Body of pancreas (tissue), 4 donors: ENCODE measurements at places on chromosomes 12 and 14.

DNA sequence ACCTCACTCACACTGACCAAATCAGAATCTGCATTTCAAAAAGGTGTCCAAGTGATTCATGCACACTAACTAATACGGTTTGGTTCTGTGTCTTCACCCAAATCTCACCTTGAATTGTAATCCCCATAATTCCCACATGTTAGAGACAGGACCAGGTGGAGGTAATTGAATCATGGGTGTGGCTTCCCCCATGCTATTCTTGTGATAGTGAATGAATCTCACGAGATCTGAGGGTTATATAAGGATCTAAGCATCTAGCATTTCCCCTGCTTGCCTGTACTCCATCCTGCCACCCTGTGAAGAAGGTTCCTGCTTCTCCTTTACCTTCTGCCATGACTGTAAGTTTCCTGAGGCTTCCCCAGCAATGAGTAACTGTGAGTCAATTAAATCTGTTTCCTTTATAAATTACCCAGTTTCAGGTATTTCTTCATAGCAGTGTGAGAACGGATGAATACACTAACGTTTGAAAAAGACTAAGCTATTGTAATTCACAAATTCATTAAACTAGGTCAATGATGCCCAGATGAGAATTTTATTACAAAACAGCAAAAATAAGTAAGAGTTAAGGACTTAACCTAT lies 759.1 kb downstream of the GALC start:
- DNase-seq = no peak
- no peak overlapping the region for H3K27ac ChIP-seq
- no peaks in the 10 kb centered on the region for H3K4me1 ChIP-seq
- no peaks in the 10 kb centered on the region for H3K27me3 ChIP-seq
- H3K4me3 ChIP-seq = no peak overlapping the region

DNA sequence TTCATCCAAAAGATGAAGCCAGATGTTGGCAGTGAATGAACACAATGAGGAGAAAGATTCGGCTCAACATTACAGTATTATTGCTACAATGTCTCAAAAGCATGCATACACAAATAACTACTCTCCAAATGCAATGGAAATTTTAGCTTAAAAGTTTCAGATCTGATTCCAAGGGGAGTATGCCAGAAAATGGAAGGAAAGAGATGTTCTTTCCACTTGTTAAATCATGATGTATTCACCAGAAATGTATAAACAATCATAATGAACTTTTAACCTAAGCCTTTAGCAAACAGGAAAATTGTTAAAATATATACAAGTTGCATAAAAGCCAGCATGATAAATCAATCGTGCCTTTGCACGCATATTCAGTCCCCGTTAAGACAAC lies 62.1 kb downstream of the SH2B3 start:
- no peak overlapping the region for H3K4me3 ChIP-seq
- H3K27ac ChIP-seq = no peak overlapping the region
- H3K36me3 ChIP-seq = peaks cover 10% of the 10 kb centered on the region
- H3K27me3 ChIP-seq = no peaks in the 10 kb centered on the region
- DNase-seq = no peak
- peaks cover 10% of the 10 kb centered on the region for H3K4me1 ChIP-seq

- no peaks in the 10 kb centered on the region for H3K36me3 ChIP-seq
- no peaks in the 10 kb centered on the region for H3K4me1 ChIP-seq
- no peak overlapping the region for H3K27ac ChIP-seq
- no peak for DNase-seq
Measured at GRCh38 chr14:101083564-101084435, 180.3 kb upstream of the RTL1 start.

DNA sequence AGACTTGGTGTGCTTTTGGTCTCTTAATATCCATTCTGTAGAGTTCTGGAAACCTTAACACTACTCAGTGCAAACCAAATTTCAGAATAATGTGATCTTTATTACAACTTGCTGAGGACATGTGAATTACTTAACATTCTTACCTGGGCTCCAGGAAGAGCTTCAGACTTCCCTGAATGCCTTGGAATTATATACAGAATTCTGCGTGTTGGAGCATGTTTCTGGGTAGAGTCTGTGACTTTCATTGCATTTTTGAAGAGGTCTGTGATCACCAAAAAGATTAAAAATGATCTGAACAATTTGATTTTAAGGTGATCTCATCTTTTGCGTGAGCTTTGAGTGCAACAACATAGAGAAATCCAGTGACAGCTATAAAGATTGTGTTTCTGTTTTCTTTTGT lies 35.4 kb downstream of the ZDHHC17 start:
- no peaks in the 10 kb centered on the region for H3K27me3 ChIP-seq
- H3K27ac ChIP-seq = no peak overlapping the region
- no peak overlapping the region for H3K4me3 ChIP-seq
- H3K4me1 ChIP-seq = no peaks in the 10 kb centered on the region
- no peaks in the 10 kb centered on the region for H3K36me3 ChIP-seq

DNA sequence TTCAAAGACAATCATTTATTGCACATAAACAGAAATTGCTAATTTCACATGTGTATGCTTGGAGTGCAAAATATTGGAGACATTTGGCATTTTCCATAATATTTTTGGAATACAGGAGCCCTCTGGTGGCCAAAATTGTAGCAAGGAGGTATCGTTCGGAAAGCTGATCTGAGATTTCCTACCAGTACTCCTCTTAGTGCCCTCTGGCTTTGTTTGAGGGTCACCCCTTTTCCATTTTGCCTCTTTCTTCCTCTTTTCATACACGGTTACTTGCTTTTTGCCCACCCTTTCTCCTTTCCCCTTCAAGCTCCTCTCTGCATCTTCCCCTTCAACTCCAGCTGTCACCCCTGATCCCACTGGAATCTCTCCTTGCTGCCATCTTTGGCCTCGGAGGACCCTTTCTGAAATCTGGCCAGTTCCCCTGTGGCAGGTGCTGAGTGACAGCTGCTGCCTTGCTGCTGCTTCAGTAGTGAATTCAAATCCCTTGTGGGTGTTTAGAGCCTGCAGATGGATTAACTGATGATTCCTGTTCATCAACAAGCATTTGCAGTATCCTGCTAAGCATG lies 164.6 kb upstream of the PARP11 start:
- H3K27ac ChIP-seq = no peak overlapping the region
- no peaks in the 10 kb centered on the region for H3K27me3 ChIP-seq
- peaks cover 11% of the 10 kb centered on the region for H3K4me1 ChIP-seq

- H3K4me3 ChIP-seq = no peak overlapping the region
- no peak overlapping the region for H3K27ac ChIP-seq
- H3K4me1 ChIP-seq = peaks cover 5% of the 10 kb centered on the region
- no peaks in the 10 kb centered on the region for H3K36me3 ChIP-seq
- no peaks in the 10 kb centered on the region for H3K27me3 ChIP-seq
Measured at GRCh38 chr12:119113496-119113986, 65.2 kb upstream of the HSPB8 start.

GRCh38 chr12:124828264-124829007 lies 35.2 kb downstream of the SCARB1 start:
- DNase-seq = peak; percentile 79
- peak overlapping the region; percentile 24 for H3K27ac ChIP-seq
- H3K27me3 ChIP-seq = no peaks in the 10 kb centered on the region
- peaks cover 14% of the 10 kb centered on the region for H3K4me1 ChIP-seq
- no peaks in the 10 kb centered on the region for H3K36me3 ChIP-seq
- no peak overlapping the region for H3K4me3 ChIP-seq

DNA sequence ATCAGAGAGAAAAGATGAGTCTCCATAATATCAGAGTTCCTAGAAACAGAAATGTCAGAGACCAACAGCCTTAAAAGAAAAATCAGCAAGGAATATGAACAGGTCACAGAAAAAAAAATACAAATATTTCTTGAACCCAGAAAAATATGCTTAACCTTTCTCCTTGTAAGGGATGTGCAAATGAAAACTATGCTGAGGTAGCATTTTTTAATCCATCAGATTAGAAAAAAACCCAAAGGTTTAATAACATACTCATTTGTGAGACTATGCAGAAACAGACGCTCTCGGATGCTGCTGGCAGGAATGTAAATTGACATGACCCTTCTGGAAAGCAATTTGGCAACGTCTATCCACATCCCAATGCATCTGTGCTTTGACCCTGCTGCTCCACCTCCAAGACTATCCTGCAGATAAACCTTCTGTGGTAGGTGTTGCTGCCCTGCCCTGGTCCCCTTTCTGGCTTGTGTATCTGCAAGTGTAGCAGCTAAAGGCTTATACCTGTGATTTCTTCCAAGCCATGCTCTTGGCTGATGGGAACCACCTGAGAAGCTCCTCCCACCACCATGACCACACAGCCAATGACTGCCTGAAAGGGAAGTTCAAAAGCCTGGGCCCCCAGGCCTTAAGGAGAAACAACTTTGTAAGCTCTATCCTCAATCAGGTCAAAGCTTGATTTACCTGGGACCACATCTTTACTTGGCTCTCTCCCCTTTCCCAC lies 49.4 kb downstream of the LTBP2 start:
- no peaks in the 10 kb centered on the region for H3K36me3 ChIP-seq
- H3K27me3 ChIP-seq = no peaks in the 10 kb centered on the region
- no peak overlapping the region for H3K27ac ChIP-seq
- no peak overlapping the region for H3K4me3 ChIP-seq

- no peaks in the 10 kb centered on the region for H3K36me3 ChIP-seq
- H3K4me1 ChIP-seq = no peaks in the 10 kb centered on the region
- no peaks in the 10 kb centered on the region for H3K27me3 ChIP-seq
- H3K4me3 ChIP-seq = no peak overlapping the region
- H3K27ac ChIP-seq = no peak overlapping the region
Measured at GRCh38 chr12:124279846-124280360, 15.0 kb upstream of the RFLNA start.

DNA sequence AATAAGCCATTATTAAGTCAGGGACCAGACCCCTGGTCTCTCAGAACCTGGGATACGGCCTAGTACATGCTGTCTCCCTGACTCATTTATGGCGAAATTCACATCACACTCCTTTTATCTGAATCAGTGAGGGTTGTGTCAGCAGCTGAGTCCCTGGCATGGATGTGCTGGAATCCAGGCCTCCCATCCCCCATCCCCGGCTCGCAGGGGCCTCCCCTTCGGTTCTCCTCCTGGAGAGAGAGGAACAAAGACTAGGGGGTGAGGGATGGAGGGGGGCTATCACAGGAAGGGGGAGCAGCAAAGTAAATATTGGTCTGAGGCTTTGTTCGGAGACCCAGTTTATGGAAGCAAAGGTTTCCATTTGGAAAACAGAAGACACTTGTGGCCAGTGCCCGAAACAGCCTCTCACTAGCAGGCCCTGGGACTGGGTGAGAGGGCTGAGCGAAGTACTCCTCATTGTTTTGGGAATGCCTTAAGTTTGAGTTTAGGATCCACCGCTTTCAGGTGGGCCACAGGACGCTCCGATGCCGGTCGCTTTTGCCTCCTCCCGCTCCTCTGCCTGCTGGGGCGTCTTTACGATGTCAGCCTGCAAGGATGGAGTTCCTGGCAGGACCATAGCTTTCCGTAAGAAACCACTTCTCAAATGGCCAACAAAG lies 145.0 kb downstream of the PRKCH start:
- no peak overlapping the region for H3K27ac ChIP-seq
- no peak for DNase-seq
- H3K27me3 ChIP-seq = no peaks in the 10 kb centered on the region
- no peaks in the 10 kb centered on the region for H3K36me3 ChIP-seq

DNA sequence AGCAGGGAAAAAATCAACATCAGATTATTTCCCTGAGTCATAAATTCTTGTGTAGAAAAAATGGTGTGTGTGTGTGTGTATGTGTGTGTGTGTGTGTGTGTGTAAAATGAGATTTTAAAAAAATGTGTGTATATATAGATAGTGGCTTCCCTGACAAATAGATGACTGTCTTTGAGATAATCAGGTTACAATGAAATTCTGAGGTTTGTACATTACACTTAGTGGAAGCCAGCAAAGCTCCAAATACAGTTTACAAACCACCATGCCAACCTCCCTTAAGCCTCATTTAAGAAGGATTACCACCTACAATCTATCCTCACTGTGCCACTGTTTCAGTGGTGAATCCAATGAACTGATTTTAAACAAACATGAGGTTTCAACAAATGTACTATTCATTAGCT lies 93.8 kb downstream of the MED13L start:
- H3K36me3 ChIP-seq = no peaks in the 10 kb centered on the region
- H3K27ac ChIP-seq = no peak overlapping the region
- H3K4me3 ChIP-seq = no peak overlapping the region
- DNase-seq = no peak
- peaks cover 16% of the 10 kb centered on the region for H3K4me1 ChIP-seq

DNA sequence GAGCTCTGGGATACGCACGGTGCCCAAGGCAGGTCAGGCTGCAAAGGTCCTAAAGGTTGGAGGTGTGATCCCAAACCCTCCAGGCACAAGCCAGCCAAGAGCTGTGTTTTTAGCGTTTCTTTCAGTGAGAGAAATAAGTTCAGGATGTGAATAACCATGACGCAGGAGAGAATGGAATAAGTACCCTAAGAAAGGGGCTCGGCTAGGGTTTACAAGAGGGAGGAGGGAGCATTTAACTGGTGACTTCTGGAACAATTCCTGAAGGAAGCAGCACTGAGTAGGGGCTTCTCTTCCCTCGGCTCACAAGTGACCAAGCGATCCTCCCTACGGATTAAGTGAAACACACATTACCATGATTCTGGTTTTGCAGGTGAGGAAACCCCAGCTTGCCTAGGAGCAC lies 29.4 kb downstream of the SSH1 start:
- H3K36me3 ChIP-seq = no peaks in the 10 kb centered on the region
- no peak overlapping the region for H3K27ac ChIP-seq
- H3K4me3 ChIP-seq = no peak overlapping the region
- DNase-seq = no peak

DNA sequence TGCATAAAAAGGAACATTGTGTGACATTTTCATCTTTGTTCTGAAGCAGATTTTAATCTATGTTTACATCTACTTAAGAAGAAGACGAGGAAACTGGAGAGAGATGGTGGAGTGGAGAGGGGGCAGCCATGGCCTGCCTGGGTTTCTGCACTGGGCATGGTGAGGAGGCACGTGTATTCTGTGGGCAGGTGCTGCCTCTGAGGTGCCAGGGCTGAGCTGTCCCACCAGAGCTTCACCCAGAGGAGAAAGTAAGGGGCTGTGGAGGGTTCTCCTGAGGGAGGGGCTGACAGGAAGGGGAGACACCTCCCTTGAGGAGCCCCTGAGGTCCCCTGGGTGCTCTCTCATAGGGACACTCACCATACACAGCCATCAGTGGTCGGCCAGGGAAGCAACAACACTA lies 372.4 kb upstream of the OR4E1 start:
- no peak overlapping the region for H3K27ac ChIP-seq
- H3K27me3 ChIP-seq = no peaks in the 10 kb centered on the region
- no peaks in the 10 kb centered on the region for H3K4me1 ChIP-seq
- DNase-seq = no peak

DNA sequence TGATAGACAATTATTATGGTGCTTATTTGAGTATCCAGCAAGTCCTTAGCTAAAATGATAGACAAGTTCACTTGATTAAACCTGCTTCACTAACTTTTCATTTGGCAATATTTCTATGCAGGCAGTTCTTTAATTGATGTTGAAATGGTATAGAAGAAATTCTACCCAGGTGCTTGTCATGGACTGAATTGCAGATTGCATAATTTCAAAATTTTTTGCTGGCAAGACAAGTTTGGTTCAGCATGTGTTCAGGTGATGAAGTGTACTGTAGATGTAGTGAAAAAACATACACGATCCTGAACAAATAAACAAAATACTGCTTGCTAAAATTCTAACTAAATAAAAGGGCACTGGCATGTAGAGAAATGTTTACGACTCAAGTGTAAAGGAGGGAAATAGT lies 189.0 kb downstream of the FOXA1 start:
- H3K27ac ChIP-seq = no peak overlapping the region
- no peaks in the 10 kb centered on the region for H3K27me3 ChIP-seq
- H3K4me3 ChIP-seq = no peak overlapping the region
- no peaks in the 10 kb centered on the region for H3K36me3 ChIP-seq
- H3K4me1 ChIP-seq = no peaks in the 10 kb centered on the region
